ENCODE measurements at places on chromosomes 7 and 10.

GRCh38 chr7:143958781-143959180, 4.1 kb downstream of the OR2F1 start:
- no peak for DNase-seq

GRCh38 chr10:69738071-69738470, 63.6 kb upstream of the COL13A1 start:
- no peak for DNase-seq

GRCh38 chr10:69414036-69415018, 2.4 kb downstream of the TACR2 start:
- DNase-seq, result no peak

- DNase-seq, result no peak
These were observed 591.9 kb downstream of the GALNT17 start for GRCh38 chr7:71723859-71724258.

GRCh38 chr7:31890766-31891165, 179.4 kb downstream of the PDE1C start:
- DNase-seq, result no peak
